ENCODE measurements at places on chromosomes 4 and X. TPM values are rescaled to one million over a fixed set of nuclear protein-coding genes. Genes with fewer than 3 reads are reported as not detected.

PIM2 gene
- total RNA-seq, result 9.3 TPM

NAP1L3 gene
- total RNA-seq, result 25.4 TPM

DNA sequence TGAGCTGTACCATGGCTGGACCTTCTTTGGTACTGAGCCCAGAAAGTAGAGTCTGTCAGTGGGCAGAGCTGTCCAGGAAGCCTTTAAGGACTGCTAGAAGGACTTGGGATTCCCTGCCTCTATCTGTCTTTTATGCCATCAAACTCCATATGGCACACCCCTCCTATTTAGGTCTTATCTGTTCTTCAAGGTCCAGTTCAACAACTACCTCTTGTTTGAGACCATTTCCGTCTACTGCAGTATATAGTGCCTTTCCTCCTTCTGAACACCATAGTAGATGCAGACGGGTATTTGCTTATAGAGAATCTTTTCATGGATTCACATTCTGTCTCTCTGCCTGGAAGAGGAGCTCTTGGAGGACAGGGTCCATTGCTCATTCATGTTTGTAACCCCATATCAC, 146.1 kb upstream of the IL1RAPL2 start:
- no peak for DNase-seq

DNA sequence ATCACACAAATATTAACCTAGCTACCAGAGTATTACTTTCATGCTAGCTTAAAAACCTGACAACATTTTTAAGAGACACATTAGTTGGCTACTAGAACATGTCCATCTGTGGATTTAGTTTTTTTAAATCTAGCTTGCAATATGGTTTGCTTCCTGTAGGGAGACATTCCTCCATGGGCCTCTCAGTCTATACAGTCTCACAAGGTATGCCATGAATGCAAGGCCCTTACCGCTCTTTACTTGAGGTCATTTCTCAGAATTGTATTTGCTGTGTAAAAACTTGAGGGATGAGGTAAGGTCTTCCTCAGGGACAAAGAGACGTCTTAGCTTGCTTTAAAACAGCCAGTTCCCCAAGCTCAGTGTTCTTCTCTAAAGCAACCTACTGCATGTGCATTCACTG, 26.9 kb downstream of the UBA6 start:
- DNase-seq, result no peak

GRCh38 chrX:21394792-21395191, 20.6 kb downstream of the CNKSR2 start:
- no peak for DNase-seq

DNA sequence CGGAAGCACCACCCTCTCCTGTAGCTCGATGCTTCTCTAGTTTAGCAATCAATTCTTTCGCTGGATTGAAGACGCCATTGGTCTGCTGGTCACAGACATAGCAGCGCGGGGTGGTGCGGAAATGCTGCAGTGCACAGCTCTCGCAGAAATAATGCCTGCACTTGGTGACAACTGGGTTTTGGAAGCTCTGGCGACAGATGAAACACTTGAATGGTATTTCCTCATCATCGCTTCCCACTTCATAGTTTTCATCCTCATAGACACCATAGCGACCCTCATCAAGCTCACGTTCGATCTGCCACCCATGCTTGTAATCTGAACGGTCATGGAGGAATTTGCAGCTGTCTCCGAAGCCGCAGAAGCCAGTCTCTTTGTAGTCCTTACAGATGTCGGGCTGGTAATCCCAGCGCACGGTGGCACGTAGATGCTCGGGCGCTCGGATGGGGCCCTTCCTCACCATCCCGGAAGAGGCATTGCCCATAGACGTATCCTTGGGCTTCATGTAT, 854 bp downstream of the RNF113A start:
- peak; percentile 42 for DNase-seq

GRCh38 chrX:9271789-9272525, 192.9 kb upstream of the TBL1X start:
- no peak for DNase-seq
